ENCODE measurements at places on chromosomes 7 and 10.

DNA sequence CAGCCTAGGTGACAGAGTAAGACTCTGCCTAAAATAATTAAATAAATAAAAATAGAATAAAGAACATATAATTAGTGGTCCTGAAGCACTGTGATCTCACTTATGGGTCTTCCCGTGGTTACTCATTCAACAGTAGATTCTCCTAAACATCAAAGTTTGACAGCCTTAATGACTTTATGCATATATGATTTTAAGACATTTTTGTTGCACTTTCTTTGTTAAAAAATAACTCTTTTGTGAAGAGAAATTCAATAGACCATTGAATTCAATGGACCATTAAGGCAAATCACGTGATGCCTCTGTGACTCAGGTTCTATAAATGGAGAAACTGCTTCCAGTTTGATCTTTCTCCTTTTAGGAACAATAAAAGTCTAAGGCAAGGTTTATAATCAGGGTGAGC lies 59.6 kb downstream of the ATOH7 start:
- DNase-seq = no peak

- no peak for DNase-seq
Measured at GRCh38 chr7:106312906-106313305, 28.1 kb upstream of the NAMPT start.

- no peak for DNase-seq
Measured at GRCh38 chr10:128411643-128412042, 285.4 kb upstream of the MKI67 start.

- DNase-seq = no peak
Measured at GRCh38 chr7:143238289-143238980, 16.6 kb downstream of the TAS2R40 start.

GRCh38 chr7:7157887-7158271 lies 24.5 kb upstream of the C1GALT1 start:
- no peak for DNase-seq

GRCh38 chr10:93071674-93072224 lies 1.9 kb upstream of the CYP26A1 start:
- no peak for DNase-seq

GRCh38 chr10:4024516-4025245 lies 239.7 kb upstream of the KLF6 start:
- DNase-seq = no peak

- no peak for DNase-seq
Measured at GRCh38 chr10:3786295-3787015, 1.4 kb upstream of the KLF6 start.

- DNase-seq = no peak
Measured at GRCh38 chr10:99682032-99682431, 22.7 kb downstream of the ENTPD7 start.

DNA sequence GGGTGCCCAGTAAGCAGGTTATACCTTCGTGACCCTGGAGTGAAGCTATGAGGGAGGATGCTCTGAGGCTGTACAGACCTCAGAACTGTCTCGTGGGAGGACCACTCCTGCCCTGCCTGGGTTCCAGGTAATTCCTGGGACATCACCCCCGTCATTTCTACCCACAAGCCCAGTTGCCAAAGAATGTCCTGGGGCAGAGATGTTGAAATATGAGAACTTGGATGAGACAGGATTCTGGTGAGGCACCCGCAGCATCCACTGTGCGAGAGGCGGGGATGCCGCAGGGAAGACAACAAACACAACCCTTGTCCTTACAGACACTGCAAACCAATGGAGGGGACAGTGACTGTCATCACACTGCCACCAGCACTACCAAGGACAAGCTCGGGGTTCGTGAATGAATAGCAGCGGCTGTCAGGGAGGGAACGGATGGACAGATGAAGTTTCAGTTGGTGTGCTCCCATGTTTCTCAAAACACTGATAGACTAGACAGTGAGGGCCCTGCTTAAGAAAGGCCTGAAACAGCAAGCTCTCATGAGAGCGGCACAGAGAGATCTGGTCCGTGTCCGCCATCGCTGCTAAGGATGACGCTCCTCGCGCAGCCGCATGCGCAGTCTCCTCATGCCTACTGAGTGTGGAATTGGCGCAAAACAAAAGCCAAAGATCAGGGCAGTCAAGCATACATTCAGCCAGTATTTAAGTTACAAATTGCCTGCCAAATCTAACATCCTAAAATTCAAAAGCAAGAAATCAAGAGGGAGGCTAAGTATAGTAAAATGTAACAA lies 82.0 kb upstream of the RHEB start:
- no peak for DNase-seq

DNA sequence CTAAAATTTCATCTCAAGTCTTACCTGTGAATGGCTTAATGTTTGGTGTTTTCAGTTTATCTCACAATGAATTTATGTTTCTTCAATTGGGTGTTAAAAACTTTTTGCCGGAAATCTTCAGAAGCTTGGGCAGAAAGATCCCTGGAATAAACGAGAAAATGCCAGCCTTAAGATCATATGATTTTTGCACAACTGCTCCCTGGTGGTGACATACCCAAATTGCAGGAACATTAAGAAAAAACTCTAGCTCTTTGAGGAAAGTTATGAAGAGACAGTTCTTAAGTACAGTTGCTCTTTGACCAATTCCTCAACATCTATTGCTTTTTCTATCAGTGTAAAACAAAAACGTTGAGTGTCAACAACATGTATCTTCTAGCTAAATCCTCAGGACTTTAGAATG lies 48.2 kb upstream of the CREB5 start:
- no peak for DNase-seq

DNA sequence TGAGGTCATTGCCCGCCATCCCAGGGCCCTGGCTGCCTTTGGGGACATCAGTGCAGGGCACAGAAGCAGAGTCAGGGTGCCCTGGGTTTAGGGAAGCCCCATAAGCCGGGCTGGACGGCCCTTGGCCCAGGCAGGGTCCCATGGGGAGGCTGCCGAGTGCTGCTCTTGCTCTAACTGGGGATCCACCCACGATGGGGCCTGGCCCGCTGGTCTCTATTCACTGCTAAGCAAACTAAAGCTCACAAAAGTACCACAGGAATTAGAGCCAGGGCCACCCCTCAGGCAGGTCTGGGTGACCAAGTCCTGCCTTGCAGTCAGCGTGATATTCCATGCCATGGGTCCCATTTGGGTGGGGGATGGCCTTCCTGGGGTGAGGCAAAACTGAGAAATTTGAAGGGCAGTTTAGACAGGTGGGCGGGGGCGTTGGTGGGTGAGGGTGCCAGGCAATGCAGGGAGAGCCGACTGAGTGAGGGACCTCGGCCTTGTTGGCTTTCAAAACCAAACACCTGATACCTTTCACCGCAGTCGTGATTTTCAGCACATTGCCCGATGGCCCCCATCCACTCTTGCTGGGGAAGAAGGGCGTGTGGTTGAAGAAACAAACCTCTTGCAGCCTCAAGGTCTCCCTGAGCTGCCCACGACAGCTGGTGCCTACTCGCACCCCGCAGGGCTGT lies 92.8 kb upstream of the PPIF start:
- no peak for DNase-seq

GRCh38 chr7:140262242-140262903 lies 85.6 kb upstream of the KDM7A start:
- DNase-seq = no peak

DNA sequence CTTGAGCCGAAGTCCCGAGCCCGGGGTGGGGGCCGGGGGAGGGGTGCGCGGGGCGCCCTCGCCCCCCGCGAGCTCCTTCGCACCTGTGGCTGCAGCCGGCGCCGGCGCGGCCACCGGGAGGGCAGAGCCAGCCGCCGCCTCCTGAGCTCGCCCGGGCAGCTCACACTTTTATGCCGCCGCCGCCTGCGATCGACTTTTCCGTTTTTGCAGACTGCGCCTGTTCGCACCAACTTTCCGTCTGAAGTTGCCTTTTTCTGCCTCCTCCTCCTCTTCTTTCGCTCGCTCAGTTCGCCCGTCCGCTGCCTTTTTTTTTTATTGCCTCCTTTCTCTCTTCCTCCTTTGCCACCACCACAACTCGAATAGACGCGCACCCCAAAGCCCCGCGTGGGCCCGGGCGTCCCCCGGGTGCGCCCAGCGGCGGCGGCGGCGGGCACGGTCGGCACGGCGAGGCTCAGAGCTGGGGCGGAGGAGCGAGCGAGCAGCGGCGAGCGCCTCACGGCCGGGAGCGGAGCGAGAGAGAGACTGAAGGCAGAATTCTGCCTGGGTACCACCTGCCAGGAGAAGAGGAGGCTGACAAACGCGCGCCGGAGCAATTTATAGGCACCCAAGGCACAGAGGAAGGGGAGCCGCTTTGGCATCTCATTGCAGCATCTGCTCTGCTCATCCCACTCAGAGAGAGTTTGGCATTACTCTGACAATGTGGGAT lies at the start of gene C1QL3:
TSS of gene C1QL3 (minus strand) at position 569 of the 706 bp plus-strand sequence. CDS start 814 bp downstream, outside the sequence.
- no peak for DNase-seq

GRCh38 chr7:30347226-30348082 lies 63.1 kb downstream of the ZNRF2 start:
- no peak for DNase-seq

- no peak for DNase-seq
Measured at GRCh38 chr10:79129361-79129997, 60.7 kb downstream of the ZMIZ1 start.

DNA sequence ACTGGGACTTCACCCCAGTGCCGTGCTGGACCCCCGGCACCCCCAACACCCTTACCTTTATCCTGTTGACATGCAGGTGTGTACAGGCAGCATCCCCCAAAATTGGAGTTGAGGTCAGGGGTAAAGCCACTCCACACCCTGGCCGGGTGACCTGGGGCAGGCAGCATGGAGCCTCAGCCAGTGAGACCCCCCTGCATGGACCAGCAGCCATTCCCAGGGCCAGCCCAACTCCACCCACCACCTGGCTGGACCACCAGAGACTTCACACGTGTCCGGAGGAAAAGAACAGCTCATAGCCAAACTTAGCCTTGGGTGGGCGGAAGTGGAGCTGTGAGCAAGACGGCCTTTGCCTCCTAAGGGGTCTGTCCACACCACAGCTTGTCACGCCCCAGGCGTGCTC lies 413.0 kb upstream of the FOXK1 start:
- DNase-seq = no peak

- DNase-seq = no peak
Measured at GRCh38 chr10:58951746-58952145, 224.7 kb upstream of the PHYHIPL start.

DNA sequence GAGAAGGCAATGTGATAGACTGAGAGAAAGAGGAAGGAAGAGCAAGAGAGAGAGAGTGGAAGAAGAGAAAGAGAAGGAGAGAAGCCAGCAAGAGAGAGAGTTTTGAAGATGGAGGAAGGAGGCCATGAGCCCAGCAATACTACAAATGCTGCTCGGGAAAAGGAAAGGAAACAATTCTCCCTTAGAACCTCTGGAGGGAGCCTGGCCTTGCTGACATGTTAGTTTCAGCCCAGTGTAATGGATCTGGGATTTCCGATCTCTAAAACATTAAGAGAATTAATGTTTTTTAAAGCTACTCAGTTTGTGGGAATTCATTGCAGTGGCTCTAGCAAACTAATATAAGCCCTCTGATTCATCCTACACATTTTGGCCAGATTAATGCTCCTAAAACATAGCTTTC lies 206.8 kb upstream of the MTPN start:
- no peak for DNase-seq

- DNase-seq = no peak
Measured at GRCh38 chr10:34297541-34298345, 517.4 kb downstream of the PARD3 start.

DNA sequence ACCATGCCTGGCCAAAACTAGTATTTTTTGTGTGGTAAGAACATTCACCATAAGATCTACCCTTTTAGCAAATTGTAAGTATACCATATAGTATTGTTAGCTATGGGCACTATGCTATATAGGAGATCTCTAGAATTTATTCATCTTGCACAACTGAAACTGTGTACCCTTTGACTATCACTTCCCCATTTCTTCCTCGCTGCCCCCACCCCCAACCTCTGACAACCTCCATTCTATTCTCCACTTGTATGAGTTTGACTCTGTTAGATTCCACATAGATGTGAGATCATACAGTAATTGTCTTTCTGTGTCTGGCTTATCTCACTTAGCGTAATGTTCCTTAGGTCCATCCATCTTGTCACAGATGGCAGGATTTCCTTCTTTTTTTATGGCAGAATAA lies 3.6 kb downstream of the CASP7 start:
- DNase-seq = no peak

DNA sequence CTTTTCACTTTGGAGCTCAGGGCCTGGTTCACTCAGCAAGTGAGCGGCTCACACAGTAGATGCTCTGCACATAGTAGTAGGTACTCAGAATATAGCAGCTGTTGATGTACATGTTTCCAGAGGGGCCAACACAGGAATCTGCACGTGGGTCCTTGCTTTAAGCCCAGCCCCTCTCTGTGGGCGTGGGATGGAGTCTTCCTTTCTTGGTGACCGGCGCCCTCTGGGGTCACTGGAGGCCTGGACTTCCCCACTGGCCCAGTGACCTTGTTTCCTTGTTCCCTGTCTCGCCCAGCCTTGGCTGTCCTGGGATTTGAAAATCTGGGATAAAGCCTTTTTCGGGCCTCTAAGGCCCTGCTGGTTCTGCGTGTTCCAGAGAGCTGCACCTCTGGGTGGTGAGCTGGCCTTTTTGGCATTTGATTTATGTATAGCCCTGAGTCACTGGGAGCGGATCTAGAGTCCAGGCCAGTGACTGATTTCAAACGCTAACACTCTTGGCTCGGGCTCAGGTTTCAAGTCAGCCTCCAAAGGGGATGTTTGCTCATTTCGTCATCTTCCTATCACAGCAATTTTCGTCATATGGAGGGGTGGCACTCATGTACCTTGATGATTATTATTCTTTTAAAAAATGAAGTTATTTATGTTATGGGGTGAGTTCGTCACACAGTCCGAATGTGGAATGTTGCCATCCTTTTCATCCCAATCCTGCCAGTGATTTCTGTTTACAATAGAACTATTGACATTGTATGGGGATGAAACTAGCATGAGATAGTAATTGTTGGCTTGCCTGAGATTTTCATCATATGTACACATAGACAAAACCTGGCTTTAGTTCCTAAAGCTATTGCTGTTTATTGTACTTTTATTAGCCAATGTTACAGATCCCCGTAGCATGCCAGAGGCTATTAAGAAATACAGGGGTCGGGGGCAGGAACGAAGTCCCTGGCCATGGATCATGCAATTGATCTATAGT lies 65.5 kb downstream of the CUX1 start:
- DNase-seq = no peak

DNA sequence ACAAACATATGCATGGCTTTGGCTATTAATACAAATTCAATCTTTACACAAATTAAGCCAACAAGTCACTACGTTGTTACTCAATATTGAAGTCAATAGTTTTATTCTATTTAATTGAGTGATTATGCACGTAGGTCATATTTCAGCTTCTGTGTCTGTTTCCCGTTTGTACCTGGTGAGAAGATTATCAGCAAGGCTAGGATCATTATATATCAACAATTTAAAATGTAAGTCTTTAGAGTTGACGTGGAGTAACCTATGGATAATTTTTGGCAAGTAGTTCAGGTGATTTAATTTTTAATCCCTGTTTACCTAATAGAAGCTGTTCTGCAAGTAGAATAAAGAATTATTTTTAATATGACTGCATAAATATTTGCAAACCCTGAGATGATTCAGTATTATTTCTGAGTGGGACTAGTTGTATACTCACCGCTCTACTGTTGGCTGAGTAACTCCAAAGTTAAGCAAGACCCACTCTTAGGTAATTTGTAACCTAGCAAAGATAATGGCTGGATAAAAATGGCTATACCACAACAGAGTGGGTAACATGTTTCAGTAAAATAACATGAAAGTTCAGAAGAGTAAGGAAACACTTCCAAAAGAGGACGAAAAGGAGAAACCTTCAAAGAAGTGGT lies 161.0 kb downstream of the HGF start:
- no peak for DNase-seq

GRCh38 chr7:149856583-149856982 lies 17.2 kb upstream of the ATP6V0E2 start:
- no peak for DNase-seq
